Kidney glomerular epithelial cell (primary cell): ENCODE measurements at places on chromosomes 2 and 18.

DNA sequence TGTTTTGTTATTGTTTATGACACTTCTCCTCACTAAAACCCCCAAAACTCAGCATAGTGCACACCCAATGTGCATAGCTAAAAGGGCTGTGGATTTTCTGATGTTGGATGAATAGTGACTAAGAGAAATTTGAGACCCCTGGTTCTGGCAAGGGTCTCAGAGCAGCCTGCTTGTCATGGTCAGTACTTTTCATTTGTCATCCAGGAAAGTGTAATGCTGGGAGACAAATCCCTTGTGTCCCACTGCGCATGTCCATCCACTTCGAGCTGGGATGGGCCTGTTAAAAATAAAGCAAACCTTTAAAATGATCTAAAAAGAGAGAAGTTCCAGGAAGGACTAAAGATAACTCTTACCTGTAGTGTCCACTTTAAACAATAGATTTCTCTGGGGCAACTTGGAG, 46.9 kb upstream of the LYPD1 start:
- DNase-seq = no peak

DNA sequence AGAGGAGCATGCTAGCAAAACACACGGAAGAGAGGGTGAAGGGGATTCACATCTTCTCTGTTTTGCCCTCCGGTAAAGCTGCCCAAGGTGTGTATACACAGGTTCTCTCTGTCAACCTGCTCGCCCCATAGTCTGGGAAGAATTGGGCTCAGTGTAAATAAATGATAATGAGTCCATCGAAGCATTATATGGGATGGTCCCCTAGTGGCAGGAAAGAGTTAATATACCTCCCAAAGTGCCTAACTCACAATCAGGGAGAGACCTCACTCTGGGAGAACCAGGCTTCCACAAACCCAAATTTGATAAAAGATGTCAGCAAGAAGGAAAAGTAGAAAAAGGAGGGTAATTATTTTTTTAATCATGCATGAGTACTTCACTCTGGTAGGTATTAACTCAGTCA, 262.2 kb upstream of the ZNF521 start:
- DNase-seq = no peak

GRCh38 chr2:37000318-37000717, 34.0 kb upstream of the STRN start:
- DNase-seq = no peak

DNA sequence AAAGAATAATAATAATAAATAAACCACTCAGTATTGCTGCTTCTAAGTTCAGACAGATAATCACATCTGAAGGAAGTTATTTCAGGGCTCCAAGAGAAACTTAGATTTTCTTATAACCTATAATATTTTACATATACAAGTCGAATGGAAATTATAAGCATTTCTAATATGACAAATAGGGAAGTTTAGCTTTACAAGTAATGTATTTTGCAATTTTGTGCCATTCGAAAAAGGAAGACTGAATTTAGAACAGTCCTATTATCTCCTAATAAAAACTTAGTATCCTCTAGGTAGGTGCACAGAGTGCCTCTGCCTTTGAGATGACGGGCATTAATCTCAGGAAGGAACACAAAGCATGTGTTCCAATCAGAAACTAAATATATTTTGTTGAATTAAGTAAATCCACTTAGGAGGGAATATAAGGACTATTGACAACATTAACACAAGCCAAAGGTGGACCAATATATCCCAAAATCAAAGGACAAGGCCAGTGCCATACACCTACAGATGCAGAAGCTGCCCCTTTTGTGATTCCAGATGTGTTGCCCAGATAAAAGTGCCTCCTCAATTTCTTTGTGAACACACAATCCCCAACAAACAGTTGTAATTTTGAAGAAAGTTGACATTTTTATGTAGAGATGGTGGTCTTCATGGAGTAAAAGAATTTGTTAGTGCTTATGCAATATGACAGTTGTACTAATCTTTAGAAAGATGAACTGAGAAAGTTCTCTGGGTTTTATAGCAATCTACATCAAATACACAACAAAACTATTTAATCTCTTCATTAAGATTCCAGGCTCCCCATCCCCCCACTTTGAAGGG, 36.6 kb downstream of the PTCD3 start:
- no peak for DNase-seq

DNA sequence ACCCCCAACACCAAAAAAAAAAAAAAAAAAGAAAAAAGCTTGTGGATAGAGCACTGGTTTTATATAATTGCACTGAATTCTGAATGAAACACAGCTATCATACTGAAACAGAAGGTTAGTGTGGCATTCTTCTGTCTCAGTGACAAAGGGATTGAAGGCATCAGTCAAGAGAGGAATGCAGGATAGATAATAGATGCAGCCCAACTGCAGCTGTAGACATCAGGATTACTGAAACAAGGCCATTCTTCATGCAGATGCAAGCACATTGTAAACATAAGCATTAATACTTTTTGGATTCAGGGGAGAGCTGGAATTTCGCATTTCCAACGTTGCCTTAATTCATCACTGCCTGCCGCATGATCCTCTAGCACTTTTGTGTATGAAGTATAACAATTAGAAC, 897.4 kb upstream of the KLHL29 start:
- DNase-seq = no peak
